Esophagus muscularis mucosa (tissue), 4 donors: ENCODE measurements at places on chromosomes 12 and 14.

- DNase-seq = no peak
Measured at GRCh38 chr14:27573018-27573417, 975.2 kb upstream of the NOVA1 start.

DNA sequence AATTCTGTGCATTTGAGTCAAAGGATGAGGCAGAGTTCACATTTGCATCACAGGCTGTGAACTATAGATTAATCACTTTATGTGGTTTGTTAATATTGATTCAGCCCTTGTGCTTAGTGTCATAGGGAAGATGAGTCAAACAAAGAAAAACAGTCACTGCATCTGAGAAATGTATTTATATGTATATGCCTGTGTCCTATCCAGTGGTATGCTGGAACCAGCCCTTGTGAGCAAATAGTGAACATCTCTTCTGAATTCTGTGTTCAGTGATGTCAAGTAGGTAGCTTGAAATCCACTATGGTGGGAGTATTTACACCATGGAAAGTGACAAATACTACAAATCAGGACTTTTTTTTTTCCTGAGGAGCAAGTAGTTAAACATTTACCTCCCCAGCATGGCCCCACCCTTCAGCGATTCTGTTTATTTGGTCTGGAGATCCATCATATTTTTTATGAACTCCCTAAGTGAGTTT, 128.5 kb downstream of the HMGA2 start:
- no peak for DNase-seq

DNA sequence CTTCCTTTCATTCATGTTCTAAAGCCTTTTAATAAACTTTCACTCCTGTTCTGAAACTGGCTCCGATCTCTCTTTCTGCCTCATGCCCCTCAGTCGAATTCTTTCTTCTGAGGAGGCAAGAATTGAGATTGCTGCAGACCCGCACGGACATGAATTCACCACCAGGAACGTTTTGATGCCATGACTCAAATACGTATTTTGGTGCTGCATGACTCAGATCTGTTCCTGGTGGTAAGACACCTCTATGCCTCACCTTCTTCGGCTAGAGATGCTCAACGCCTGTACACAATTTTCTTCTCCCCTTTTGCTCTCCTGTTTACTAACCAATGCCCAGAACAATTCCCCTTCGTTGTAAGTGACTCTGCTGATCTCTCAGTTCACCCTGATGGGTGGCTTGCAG, 52.0 kb upstream of the RIMBP2 start:
- no peak for DNase-seq

- no peak for DNase-seq
Measured at GRCh38 chr12:113453330-113453729, 18.3 kb downstream of the LHX5 start.

DNA sequence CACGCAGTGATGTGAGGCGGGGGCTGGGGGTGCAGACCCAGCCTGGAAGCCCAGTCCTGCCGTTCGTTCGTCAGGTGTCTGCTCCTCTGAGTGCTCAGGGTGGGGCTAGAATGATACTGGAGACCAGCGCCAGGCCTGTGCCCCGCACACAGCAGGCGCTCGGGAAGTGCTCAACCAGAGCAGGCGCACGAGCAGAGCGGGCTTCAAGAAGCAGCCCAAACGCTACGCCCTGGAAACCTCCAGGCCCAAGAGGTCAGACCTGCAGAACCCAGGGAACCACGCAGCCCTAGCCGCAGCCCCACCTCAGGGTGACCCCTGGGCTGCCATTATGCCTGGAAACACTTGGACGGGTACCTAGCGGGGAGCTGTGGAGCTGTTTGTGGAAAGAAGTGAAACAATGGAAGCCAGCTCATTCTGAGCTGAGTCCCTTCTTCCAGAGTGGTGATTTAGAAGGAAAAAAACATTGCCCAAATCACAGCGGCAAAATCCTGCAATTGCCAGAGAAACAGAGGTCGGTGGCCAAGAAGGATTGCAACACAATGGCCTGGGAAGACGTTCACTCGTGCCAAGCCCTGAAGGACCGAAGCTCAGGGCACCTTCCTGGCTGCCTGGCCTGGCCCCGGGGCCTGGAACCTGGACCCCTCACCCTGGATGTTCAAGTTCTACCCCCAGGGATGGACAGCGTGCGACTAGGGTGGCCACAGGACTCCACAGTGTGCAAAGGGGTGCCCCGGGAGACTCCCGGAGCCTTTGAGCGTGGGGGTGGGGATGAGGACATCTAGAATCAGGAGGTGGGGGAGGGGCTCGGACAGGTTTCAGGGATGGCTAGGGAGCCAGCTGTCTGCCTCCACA, 40.4 kb upstream of the DIO3 start:
- no peak for DNase-seq

DNA sequence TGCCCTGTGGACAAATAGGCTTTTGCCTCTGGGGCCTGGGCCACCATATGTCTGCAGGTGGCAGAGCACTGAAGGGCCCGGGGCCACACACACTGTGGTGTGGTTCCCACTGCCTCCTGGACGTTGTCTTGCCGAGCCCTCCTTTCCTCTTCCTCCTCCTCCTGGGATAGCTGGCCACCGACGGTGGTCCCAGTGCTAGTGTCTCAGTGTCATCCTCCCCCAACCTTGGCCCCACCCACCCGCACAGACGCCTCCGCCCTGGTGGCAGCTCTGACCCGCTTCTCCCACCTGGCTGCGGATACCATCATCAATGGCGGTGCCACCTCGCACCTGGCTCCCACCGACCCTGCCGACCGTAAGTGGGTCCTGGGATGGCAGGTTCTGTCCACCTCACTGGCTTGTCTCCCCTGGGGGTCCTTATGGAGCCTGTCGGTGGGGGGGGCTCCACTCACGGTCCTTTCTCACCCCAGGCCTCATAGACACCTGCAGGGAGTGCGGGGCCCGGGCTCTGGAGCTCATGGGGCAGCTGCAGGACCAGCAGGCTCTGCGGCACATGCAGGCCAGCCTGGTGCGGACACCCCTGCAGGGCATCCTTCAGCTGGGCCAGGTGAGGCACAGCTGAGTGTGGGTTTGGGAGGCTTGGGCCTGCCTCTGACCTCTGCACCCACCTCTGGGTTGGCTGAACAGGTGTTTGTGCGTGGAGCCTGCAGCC, 23.5 kb downstream of the HIP1R start:
- DNase-seq = no peak

GRCh38 chr12:67710582-67710981, 62.0 kb downstream of the DYRK2 start:
- DNase-seq = no peak

- DNase-seq = no peak
Measured at GRCh38 chr12:131842169-131842568, 14.0 kb downstream of the MMP17 start.

GRCh38 chr14:66152747-66153146, 333.4 kb upstream of the CCDC196 start:
- no peak for DNase-seq

DNA sequence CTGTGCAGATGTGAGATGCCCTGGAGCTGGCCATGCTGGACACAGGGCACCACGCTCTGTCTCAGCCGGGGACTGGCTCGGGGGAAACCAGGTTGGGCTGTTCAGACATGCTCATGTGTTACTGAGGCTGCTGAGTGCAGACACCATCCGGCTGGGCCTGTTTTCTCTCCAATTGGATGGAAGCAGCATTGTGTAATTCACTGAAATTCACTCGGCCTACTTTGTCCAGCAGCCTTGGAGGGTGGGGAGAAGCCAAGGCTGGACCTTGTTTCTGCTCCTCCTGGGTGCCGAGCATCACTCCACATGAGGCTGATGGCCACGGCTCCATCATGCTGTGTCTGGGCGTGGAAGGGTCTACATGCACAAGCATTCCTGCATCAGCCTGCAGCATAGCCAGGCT, 130.7 kb downstream of the SMOC1 start:
- DNase-seq = no peak

- no peak for DNase-seq
Measured at GRCh38 chr12:77062846-77063461, 2.4 kb downstream of the E2F7 start.

DNA sequence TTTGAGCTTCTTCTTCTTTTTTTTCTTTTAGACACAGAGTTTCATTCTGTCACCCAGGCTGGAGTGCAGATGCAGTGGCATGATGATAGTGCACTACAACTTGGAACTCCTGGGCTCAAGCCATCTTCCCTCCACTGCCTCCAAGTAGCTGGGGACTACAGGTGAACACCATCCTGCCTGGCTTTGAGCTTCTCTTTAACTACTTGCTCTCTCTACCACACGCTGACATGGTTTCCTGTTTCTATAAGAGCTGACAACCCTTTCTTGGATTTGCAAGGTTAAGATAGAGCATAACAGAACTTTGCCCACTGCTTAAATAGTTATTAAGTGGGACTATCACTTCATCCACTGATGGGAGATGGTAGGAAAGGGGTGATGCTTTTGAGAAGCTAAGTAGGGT, 82.4 kb upstream of the SLC38A2 start:
- no peak for DNase-seq

GRCh38 chr14:97993508-97994019, 1196.4 kb downstream of the VRK1 start:
- DNase-seq = no peak

GRCh38 chr14:20470603-20470901, 1.3 kb downstream of the PNP start:
- no peak for DNase-seq

DNA sequence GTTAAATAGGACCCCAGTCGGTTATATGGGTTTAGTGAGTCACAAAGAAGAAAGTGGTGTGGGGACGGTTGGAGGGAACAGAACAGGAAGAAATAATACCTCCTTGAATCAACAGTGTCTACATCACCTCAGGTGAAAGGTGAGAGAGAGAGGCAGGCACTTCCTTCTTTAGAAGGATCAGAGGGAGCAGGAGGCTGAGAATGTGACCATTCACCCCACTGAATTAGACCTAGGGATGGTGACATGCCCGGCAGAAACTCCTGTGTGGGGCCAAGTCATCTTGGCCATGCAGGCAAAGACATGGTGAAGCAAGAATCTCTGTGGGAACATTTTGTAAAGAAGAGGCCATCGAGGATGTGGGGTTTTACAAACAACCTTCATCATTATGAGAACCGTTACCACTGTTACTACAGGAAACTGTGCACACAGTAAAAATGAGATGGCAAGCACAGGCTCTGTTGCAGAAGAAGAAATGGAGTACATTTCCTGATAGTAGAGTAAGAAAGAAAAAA, 1196.9 kb downstream of the VRK1 start:
- no peak for DNase-seq

DNA sequence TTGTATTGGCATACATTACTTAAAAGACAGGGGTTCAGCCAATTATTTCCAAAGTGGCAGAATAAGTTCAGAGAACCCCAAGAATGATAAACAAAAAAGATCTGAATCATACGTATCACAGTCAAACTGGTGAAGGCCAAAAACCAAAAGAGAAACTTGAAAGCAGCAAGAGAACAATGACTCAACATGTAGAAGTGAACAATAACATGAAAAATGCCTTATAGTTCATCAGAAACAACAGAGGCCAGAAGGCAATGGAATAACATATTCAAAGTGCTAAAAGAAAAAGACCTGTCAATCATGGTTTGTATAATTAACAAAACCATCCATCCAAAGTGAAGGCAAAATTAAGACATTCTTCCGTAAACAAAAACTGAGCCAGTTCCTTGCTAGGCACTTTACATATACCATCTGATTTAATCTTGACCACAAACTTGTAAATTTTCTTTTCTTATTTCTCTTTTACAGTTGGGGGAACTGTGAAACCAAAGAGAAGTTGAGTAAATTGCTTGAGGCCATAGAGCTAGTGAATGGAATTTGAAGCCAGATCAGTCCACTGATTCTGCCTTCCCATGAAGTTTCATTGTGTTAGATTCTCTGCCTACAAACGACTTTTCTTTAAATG, 232.1 kb upstream of the SEL1L start:
- DNase-seq = no peak

GRCh38 chr14:71804992-71805391, 127.2 kb upstream of the RGS6 start:
- no peak for DNase-seq

GRCh38 chr12:88922816-88923215, 342.5 kb upstream of the KITLG start:
- no peak for DNase-seq

- no peak for DNase-seq
Measured at GRCh38 chr12:116927244-116927940, 16.6 kb downstream of the FBXW8 start.

GRCh38 chr12:105915997-105916759, 222.6 kb downstream of the NUAK1 start:
- DNase-seq = no peak

- DNase-seq = no peak
Measured at GRCh38 chr12:93361151-93361919, 16.4 kb upstream of the NUDT4 start.

- peak; percentile 55 for DNase-seq
Measured at GRCh38 chr14:77582511-77582910, 33.9 kb downstream of the SPTLC2 start.

DNA sequence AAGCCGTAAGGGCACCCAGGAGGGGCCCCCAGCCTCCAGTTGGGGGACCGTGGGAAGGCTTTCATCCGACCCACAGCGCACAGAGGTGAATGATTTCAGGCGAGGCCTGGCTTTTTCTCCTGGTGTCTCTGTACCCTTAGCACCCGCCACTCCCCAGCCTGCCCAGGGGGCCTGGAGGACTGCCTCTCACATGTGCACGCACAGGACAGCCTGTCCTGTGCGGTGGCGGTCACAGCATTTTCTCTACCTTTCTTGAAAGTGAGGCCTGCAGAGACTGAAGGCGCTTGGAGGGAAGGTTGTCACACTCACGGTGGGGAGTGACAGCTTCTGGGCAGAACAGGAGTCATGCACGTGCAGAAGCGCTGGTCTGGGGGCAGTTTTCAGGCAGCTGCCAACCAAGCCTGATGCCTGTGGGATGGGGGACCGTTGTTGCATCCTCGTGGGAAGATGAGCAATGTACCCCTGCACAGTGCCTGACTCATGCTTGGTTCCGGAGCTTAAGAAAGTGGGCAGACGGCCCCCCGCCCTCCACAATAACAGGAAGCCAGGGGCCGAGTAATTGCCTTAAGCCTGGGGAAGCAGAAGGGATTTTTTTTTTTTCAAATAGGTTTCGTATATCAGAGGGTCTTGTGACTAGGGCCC, 148.1 kb downstream of the TSPAN9 start:
- no peak for DNase-seq

DNA sequence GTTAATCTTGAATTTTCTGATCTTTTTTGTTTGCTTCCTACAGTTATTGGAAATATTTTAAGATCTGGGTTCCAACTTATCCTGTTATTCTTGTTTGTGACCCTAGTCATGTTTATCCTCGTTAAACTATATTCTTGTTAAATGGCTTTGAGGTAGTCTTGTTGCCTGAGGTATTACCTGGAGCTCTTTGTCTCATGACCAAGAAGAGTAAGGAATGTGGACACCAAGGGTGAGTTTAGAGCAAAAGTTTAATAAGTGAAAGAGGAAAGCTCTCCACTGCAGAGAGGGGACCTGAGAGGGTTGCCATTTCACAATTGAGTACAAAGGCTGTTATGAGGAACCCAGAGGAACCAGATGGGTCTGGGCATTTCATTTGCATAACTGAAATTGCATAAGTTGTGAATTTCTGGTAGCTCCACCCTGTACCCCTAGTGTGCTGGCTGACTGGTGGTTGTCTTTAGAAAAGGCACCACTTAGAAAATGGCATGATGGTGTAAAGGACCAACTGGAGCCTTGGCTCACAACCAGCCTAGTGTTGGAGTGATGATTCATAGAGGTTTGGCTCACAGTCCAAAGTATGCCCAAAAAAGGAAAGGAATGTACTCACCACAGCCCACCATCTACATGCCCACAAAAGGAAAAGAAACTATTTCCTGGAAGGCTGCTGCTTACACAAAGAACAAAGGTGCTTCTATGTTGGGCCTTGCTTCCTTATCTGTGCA, 36.7 kb upstream of the RESF1 start:
- DNase-seq = no peak
